ENCODE measurements at places on chromosomes 13 and 19.

- no peak for DNase-seq
Observed at GRCh38 chr19:33290956-33291622, 11.2 kb downstream of the CEBPA start.

- no peak for DNase-seq
Observed at GRCh38 chr19:6223461-6224307, 56.1 kb downstream of the MLLT1 start.

GRCh38 chr19:52995711-52996110 is 18.0 kb upstream of the ERVV-1 start:
- DNase-seq: no peak

- DNase-seq: peak; percentile 24
Observed at GRCh38 chr19:7550987-7551761, 15.7 kb downstream of the PNPLA6 start.

GRCh38 chr19:494171-495080 is 1.9 kb upstream of the MADCAM1 start:
- DNase-seq: no peak

DNA sequence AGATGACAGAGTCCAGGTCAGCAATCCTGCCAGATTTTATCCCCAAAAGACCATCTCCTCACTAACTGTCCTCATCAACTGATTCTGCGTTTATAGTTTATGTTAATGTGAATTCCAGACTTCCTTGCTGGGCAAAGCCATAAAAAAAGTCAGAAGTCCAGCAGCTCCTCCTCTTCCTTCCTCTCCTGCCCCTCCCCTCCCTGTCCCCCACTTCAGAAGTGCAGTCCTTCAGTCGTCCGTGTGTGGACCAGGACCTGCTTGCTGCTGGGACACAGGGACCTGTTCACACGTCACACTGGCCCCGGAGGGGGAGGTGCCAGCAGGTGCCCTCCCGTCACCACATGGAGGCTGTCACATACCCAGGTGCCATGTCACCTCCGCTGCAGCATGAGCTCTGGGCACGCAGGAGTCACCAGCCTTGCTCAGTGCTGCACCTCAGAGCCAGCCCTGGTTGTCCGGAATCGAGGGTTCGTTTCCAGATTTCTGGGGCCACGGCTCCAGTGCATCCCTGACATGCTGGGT is 4.0 kb upstream of the MCF2L start:
- DNase-seq: no peak

GRCh38 chr13:93834051-93834450 is 607.4 kb downstream of the GPC6 start:
- no peak for DNase-seq

DNA sequence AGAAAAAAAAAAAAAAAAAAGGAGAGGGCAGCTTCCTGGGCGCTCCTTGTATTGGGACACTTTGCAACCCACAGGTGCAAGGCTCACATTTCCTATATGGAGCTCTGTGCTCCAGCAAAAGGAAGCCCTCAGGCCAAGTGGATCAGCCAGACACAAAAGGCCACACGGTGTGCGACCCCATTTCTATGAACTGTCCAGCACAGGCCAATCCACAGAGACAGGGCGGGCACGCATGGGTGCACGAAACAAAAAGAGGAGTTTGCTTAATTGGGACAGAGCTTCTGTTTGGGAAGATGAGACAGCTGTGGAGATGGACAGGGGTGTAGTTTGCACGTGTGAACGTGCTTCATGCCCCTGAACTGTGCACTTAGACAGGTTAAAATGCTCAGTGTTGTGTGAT is 31.6 kb upstream of the MATK start:
- no peak for DNase-seq

DNA sequence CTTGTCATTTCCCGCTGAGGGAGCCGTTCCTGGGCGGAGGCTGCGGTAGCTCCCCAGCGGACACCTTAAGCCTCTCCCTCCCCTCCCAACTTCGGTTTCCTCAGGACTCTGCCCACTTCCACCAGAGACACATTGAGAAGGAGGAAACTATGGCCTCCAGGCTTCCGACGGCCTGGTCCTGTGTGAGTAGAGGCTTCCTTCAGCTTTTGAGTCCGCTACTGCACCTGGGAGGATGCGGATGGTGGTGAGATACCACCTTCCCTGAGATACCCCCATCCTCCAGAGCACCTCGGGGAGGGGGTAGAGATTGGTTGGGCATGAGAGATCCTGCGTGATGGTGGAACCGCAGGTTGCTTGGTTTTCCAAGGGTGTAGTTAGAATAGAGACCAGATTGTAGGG is 955 bp downstream of the ZNF274 start:
- DNase-seq: no peak

GRCh38 chr19:41919948-41920712 is 8.1 kb downstream of the ERFL start:
- DNase-seq: no peak

GRCh38 chr13:95533545-95534160 is 18.9 kb upstream of the CLDN10 start:
- peak; percentile 63 for DNase-seq

DNA sequence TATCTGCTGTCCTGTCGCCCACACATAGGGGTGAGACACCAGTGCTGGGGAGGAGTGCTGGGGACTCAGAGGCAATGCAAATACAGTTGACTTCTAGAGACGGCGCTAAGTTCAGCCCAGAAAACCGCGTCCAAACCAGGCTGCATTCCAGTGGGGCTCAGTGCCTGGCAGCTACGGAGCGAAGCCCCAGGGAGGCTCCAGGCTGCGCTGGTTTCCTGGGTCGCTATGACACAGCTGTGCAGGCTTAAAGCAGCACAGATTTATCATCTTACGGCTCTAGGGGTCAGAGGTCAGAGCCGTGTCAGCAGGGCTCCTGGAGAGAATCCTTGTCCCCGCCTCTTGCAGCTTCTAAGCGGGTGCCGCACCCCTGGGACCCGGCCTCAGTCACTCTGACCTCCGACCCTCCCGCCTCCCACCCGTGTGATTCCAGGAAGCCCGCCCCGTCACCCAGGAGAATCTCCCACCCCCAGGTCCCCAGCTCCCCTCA is 61.6 kb downstream of the ANKRD10 start:
- DNase-seq: no peak

DNA sequence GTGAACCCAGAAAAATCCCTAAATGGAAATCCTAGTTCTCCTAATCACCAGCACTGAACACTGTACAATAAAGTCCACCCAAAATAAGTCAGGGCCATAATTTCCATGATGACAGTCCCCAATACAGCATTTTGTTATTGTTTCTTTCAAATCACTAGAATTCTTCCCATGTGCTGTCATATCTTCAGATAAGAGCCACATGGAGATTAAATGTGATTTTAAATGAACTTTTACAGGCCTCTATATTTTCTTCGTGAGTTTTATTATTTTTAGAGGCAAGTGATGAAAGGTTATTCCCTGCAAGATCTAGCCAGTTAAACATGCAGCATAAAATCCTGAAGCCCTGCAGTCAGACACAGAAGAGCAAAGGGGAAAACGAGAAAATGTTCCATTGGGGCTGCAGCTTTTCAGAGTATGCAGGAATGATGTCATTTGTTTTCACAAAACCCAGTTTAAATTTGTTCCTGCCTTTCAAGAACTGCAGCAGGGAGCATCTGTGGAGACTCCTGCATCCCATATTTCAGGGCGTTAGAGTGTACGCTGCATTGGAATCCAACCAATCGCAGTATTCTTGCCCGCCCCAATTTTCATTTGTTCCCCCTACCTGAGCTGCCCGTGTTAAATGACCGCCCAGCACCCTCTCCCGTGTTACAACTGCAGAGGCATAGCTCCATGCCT is 167.2 kb upstream of the KLF12 start:
- DNase-seq: no peak

DNA sequence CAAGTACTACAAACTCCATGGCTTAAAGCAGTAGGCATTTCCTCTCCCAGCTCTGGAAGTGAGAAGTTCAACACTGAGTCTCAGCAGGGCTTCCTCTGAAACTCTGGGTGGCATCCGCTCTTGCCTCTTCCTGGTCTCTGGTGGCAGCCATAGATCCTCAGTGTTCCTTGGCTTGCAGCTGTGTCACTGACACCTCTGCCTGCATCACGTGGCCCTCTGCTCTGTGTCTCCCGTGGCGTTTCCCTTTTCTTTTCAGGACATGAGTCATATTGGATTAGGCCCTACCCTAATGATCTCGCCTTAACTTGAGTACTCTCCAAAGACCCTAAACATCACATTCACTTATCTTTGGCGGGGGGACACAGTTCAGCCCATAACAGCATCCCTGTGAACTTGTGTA is 466.7 kb downstream of the MYO16 start:
- no peak for DNase-seq

DNA sequence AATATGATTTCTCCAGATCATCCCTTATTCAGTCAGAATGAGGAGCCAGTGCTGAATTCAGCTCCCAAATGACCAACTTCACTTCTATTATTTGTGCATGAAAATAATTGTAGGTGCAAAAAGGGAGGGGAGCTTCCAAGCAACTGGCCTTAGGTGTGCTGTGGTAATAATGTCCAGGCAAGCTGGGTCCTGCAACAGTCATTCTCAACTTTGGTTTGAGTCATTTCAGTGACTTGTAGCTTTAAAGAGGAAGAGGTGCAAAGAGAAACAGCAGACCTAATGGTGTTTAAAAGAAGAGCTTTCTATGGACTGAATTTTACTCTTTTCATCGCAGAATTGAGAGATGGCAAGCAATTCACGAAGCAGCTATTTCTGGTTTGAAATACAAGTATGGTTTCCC is 29.2 kb upstream of the FGF9 start:
- no peak for DNase-seq

DNA sequence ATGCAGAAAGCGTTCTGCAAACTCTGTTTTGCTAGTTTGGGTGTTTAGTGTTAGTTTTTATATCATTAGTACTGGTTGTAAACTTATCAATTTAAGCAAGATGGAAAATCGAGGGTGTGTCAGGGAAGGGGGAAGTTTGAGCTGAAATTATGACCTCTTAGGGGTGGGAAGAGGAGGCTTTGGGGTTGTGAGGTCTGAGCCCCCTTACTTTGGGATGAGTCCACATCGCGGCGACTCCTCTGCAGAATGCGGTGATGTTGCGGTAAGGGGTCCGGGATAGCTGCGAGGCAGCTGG is 743 bp upstream of the NDUFS7 start:
- no peak for DNase-seq

GRCh38 chr19:33705860-33706259 is 84.1 kb downstream of the CHST8 start:
- DNase-seq: no peak

DNA sequence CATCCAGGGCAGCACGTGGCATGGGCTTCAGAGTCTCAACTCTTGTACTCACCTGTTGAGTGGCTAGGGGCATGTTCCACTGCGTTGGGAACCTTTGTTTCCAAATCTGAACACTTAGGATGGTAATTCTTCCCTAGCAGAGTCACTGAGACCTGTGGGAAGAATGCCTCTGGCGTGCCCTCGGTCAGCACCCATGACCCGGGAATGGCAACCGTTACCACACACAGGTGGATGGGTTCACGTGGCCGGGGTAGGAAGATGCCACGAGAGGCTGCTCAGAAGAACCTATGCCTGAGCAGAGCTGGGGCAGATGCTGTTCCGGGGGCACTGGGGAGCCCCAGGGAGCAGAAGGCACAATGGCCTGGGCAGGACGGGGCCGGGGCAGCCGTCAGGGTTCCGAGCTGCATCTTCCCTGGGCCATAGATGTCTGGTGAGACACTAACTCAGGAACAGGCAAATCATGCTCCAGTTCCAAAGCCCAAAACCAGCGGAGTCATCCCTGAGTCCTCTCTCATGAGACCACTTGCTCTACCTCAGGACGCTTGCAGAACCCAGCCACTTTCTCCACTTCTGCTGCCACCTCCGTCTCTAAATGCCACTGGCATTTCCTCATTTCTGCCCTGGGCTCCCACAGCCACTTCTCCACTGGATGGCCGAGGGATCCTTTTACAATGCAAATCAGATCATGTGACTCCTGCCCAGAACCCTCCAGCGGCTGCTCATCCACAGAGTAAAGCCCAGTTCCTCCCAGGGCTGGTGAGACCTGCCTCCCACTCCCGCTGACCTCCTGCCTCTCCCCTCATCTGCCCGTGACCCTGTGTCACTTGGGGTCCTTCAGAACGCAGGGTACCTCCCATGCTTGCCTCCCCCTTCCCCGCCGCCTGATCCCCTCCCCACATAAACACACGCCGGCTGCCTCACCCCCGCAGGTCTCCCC is 36.7 kb downstream of the FAM124A start:
- no peak for DNase-seq

GRCh38 chr19:16041299-16041990 is 34.9 kb upstream of the TPM4 start:
- DNase-seq: peak; percentile 44

- no peak for DNase-seq
Observed at GRCh38 chr13:44768775-44769581, 192.8 kb upstream of the TSC22D1 start.

GRCh38 chr13:71621174-71622124 is 245.6 kb downstream of the DACH1 start:
- DNase-seq: peak; percentile 5

DNA sequence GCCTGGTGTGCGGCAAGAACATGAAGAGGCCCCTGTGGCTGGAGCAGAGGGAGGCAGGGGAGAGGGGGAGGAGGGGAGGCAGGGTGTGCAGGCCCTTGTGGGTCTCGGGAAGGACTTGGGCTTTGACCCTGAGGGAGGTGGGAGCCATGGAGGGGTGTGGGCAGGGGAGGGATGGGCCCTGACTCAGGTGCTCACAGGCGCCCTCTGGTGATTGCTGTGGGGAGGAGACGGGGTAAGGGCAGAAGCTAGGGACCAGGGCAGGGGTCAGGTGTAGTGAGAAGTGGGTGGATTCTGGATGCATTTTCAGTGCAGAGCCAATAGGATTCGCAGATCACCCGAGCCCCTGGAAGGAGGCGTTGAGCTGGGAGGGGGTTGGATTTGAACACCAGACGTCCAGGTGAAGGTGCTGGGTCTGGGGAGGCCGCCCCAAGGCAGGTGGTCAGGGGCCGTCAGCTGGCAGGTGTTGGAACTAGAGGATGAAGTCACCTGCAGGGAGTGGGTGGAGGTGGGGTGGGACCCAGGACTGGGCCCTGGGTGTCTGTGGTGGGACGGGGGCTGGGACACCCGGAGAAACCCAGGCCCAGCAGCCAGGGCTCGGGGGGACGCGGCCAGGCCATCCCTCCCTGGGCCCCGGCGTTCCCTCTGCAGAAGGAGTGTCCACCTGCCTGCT is 185.4 kb downstream of the KDM4B start:
- DNase-seq: no peak

- no peak for DNase-seq
Observed at GRCh38 chr13:93265800-93266199, 39.2 kb downstream of the GPC6 start.

DNA sequence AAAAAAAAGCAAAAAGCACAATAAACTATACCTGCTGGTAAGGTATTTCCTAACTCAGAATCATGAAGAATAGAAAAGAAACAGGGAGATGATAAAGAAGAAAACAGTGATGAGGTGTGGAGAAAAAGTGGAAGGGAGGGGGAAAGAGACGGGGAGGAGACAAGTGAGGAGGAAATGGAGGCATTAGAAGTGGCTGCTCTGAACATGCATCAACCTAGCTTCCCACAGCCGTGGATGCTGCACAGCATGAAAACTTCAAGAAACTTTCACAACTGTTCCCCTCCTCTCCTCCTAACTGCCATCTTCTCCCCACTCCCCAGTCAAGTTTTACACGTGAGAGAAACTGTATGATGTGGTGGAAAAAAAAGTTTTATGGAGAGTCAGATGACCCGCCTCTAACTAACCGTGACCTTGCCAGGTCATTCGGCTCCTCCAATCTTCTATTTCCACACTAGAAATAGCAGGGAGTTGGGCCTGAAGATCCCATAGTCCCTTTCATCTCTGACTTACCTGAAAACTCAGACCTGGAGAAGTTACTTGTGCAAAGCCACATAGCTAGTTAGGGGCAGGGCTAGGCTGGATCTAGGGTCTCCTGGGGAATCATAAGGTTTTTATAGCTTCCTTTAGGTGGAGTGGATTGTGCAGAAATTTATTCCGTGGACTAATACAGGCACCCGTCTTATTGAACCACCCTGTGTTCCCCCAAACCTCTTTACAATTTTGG is 461.9 kb downstream of the KLF5 start:
- DNase-seq: no peak

GRCh38 chr19:32122258-32122657 is 223.2 kb upstream of the ZNF507 start:
- DNase-seq: no peak
